Kidney epithelial cell (primary cell): ENCODE measurements at places on chromosomes 12 and 14.
A peak's percentile ranks its signal among the peaks of the same experiment; 100 is the strongest.

DNA sequence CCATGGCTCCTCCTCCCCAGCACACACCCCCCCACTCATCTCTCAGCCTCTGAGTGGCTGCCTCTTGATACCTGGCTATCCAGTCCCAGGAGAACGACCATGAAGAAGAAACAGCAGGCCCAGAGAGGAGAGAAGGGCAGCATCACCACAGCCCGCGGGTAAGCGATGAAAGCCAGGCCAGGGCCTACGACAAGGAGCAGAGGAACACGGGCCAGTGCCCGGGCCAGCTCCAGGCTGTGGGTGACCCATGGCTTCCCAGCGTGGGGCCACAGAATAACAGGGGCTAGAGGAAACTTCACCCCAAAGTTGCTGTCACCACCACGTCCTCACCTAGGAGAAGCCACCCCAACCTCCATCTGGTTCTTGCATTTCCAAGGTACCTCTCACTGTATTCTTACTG, 10.4 kb upstream of the SLC6A12 start:
- DNase-seq: no peak

GRCh38 chr12:108360487-108360886, 21.4 kb upstream of the CMKLR1 start:
- DNase-seq: peak; percentile 71

DNA sequence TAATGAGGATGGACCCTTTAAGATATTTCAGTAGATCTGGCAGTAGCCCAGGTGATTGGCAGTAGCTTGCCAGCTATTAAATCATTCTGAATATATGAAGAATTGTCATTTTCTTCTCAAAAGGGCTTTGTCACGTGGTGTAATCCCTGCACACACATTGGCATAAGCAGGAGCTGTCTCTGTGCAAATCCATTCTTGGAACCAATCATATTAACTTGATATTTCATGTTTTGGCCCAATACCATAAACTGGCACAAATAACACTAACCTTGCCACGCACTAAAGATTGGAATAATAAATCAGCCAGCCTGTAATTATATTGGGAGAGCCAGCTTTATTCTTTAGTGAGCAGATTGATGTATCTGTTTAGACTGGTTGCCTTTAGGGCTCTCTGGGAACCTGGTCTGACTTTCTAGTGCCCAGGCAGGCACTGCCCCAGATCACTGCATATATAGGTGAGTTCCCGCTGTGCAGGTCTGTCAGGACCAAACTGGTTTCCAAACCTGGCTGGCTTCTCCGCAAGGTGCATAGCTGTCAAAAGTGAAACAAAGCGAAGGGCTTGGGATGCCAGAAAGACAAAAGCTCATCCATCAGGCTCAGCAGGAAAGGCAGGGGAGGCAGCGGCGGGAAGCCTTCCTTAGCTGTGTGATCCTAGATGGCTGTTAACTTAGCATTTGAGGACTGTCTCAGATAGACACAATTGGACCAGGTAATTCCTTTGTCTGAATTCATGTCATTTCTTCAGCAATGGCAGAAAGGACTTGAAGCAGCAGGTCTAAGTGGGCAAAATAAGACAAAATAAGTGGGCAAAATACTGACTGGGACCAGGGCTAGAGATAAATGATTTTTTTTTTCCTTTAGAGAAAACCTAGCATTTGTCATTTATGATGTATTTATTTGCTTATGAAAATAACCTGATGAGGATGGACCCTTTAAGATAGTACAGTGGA, 128.8 kb upstream of the DYRK2 start:
- no peak for DNase-seq

DNA sequence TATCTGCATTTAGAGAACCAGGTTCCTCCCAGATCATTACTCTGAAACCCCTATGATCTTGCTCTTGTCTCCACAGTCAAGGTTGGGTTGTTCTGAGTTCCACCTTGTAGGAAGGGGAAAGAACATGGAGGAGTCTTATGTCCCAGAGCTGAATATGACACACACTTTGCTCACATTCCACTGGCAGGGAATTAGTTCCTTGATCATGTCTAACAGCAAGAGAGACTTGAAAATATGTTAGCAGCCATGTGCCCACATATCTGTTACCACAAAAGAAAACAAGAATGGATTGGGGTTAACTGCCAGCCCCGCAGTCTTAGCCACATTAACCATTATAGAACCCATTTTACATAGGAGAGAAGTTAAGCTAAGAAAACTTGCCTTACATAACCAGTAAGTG, 71.1 kb upstream of the MDM1 start:
- no peak for DNase-seq

DNA sequence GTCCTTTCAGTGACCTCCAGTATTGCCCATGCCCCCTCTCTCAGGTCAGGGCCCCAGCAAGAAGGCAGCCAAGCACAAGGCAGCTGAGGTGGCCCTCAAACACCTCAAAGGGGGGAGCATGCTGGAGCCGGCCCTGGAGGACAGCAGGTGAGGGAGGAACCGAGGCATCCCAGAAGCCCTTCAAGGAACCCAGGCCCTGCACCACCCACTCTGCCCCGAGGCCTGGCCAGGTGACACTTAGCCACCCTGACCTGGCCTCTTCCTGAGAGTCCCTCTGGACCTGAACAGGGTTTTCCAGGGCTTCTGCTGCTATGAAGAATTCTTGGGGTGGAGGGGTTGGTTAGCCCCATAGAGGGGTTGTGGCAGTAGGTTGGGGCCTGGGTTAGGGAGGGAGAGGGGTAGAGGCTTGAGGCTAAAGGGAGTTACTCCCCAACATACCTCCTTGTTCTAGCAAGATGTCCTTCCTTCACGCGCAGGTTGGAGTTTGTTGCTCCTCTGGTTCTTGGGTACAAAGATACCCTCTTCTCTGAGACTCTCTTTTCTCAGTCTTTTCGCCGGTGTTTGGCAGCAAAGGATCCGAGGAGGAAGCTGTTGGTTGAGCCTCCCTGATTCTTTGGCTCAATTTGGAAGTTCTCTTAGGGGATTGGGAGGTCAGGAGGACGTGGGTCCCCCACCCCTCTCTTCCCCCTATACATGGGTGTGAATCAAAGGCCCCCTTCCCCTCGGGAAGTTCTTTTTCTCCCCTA, 2.1 kb downstream of the TARBP2 start:
- DNase-seq: no peak
